ENCODE measurements at places on chromosomes 12 and 14.

- DNase-seq = no peak
Observed at GRCh38 chr12:56995201-56995929, 11.0 kb downstream of the ZBTB39 start.

DNA sequence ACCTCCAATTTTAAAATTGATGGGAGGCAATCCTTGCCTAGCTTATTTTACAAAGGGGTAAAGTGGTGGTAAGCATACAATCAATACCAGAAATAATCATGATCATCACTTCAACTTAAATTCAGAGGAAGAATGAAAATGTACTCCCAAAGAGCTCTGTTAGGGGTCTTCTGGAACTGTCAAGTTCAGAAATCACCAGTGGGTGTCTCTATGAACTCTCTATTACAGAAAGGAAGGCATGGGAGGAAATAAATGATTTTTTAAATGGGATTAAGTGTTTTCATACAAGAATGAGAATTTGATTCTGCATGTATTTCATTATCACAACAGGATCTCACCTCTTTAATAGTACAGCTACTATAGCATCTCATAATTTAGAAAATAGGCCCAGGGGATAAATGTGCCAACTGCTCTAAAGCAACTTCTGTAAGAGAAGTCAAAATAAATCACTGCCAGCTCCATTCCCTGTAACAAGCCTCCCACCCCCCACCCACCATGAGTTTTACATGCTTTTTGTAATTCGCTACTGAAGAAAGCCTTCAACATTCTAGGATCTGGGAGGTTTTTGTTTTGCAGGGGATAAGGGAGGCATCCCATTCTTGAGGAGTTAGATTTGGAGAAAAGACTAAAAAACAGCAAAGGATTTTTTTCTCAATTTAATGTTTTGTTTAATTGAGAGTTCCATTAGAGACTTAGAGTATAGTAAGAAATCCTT is 9.7 kb downstream of the DCP1B start:
- no peak for DNase-seq

GRCh38 chr14:96056509-96057422 is 17.6 kb downstream of the C14orf132 start:
- no peak for DNase-seq

DNA sequence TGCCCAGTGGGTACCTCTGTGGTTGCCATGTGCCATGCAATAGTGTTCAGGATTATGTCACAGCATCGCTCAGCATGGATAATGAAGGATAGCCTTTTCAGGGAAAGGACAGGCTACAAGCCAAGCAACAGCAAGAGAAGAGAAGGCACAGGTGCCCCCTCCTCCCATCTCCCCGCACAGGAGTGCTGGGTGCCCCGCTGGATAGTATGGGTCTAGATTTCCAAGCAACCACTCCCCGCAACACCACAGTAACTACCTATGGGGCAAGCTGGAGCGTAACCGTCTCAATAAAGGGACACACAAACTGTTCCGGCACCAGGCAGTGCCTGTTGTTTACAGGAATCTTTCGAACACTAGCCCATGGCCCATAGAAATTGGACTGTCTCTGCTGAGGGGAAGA is 222.2 kb downstream of the ITPR2 start:
- DNase-seq = no peak

DNA sequence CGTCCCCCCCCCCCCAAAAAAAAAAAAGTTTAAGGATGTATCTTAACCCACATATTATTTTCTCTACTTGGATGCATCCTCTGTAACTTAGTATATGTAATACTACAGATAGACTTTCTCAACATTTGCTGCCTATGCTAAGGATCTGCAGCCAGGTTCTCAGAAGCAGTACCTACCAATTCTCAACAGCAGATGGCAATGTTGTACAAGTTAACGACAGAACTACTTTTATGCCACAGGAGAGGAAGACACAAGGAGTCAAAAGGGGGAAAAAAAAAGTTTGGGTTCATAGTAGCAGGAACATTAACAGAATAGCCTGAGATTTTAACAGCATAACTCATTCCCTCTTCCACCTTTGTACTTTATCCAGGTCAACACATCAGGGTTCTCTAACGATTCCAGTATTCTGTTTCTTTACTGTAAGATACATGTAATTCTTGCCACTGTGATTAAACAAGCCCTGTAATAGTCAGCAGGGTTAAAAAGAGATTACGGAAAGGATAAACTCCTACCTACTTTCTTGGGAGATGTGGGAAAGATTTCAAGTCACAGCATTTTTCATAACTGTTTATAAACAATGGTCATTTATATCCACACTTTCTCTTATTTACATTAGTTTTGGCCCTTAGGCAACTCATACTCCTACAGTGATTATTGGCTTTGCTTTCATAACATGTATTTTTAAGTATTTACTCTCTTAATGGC is 5.7 kb upstream of the NEK9 start:
- DNase-seq = peak; percentile 22

DNA sequence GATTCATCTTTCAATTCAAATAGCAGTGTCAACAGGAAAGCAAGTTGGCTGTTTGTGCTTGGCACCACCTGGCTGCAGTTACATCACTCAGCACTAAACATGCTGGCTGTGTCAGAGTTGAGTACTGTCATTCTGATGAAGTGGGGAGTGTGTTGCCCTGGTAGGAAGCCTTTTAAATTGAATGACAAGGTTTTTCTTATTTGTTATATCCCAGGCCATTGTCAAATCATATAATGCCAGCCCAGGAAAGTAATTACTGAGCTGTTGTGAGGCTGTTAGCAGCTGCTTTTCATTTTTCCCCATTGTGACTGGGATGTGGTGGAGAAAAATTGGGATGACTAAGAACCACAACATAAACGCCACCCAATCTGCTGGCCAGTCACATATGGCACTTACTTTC is 106.5 kb upstream of the PRKD1 start:
- DNase-seq = peak; percentile 9

- peak; percentile 65 for DNase-seq
Observed at GRCh38 chr12:78880078-78880477, 15.5 kb downstream of the SYT1 start.

DNA sequence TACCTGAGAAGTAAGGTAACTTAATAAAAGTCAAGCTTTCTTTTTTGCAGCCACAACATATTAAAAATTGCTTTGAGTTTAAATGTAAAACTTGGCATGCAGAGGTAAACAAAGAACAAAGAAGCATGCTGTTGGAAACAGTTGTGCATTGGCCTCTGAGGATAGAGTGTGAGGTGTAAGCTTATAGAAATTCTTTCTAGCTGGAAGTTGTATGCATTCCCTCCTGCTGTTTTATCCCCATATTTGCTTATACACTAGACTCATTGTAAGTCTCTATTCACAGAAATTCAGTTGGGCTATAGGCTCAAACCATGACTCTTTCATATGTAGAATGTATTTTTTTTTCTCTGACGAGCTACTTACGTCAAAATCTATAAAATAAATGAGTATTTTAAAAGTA is 316.3 kb downstream of the SLC6A15 start:
- no peak for DNase-seq

DNA sequence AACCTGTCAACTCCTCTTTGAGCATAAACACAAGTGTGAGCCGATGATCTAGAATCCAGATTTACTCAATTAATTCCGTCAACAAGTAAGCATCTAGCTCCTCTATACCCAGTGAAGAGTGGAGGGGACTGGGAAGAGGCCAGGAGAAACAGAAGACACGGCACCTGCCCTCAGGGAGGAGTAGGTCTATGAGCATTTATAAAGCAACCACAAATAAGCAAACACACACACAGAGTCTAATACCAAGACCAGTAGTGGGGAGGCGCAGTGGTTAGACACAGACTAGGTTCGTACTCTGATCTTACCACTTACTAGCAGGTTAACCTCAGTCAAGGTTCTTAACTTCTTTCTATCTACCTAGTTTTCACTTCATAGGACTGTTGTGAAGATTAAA is 5.9 kb upstream of the FOXN3 start:
- no peak for DNase-seq

Data from astrocyte (in vitro differentiated cells and primary cell).